NCI-H1105 (cell line): ENCODE measurements at places on chromosomes 13 and 19.

GRCh38 chr13:59766236-59766635, 397.5 kb downstream of the DIAPH3 start:
- no peak for DNase-seq

DNA sequence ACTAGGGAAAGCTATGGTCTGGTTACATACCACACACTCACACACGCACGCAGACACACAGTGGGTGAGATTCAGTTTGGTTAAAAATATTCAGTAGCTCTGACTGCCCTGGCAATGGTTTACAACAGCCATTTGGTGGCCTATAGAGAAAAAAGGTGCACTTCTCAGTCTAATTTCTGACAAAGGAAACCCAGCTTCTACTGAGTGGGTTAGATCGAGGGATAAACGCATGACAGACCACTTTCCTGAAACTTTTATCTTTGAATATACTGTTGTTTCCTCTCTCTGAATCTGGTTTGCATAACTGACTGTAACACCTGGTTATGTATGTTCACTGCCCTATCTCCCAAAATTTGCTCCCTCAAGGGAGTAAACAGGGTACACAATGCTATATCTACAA, 2.5 kb downstream of the LIG4 start:
- no peak for DNase-seq

DNA sequence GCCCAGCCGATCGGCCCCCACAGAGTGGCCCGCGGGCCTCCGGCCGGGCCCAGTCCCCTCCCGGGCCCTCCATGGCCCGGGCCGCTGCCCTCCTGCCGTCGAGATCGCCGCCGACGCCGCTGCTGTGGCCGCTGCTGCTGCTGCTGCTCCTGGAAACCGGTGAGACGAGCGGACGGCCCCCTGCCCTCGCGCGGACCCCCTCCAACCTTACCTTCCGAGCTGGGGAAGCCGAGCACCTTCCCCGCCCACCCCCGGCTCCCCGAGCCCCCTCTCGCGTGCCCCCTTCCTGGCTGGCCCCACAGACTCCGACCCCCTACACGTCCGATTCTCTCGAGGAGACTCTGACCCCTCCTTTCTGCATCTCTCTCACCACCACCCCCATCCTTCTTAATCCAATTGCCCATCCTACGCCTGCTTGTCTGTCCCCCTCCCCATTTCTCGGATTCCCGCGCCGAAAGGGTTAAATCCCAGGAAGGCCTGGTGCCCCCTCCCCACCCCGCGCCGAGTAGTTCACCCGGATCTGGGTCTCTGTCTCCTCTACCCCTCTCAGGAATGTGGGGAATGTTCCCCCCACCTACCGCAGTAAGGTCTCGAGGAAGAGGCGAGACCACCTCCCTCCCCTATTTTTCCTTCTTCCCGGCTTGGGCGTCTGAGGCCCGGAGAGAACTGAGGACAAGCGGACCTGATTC, 502 bp downstream of the NECTIN2 start:
- DNase-seq, result no peak

DNA sequence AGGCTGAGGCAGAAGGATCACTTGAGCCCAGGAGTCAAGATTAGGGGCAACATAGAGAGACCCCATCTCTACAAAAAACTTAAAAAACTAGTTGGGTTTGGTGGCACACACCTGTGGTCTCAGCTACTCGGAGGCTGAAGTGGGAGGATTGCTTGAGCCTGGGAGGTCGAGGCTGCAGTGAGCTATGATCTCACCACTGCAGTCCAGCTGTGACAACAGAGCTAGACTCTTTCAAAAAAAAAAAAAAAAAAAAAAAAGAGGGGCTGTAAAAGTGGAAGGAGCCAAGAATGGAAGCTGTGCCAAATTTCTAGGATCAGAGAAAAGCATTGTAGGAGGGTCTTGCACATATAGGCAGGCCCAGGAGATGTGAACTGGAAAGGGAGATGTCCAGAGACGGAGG, 9.6 kb downstream of the DNASE2 start:
- DNase-seq, result no peak

DNA sequence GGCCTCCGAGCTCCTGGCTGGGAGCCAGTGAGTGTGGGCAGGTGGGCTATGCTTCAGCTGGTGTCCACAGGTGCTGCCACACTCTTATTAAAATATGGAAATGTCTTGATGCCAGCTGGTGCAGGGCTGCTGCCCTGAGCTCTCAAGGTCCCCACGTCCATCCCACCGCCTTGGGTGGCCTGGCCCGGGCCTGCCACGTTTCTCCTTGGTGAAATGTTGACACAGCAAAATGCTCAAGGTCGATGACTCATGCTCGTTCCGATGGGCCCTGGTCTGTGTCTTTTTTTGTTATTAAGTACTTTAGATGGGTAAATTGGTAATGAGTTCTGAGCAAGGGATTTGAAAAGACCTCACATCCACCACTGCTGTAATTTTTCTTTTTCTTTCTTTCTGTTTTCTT, 524.7 kb downstream of the MYO16 start:
- no peak for DNase-seq

- DNase-seq, result no peak
Measured at GRCh38 chr19:21143428-21143827, 1.6 kb downstream of the ZNF431 start.

- DNase-seq, result no peak
Measured at GRCh38 chr13:52461265-52461664, 6.0 kb downstream of the CKAP2 start.

DNA sequence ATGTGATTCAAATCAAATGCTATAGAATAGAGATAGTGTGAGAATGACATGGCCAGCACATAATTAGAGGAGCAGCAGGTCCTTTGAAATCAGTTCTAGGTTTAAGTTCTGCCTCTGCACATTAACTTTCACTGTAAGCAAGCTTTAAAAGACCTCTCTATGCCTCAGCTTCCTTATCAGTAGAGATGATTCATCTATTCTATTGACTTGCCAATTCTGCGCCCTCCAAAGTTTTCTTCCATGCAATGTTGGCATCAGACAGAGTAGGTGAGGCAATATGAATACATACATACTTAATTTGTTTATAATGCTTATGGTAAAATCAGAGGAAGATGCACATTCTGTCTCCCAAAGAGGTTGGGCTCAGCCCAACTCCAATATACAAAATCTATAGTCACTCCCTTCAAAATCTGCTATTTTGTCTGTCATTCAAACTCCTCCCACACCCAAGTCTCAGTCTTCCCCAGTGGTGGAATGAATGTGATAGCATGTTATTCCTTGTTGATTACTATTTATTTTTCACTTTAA, 525.5 kb downstream of the RFC3 start:
- DNase-seq, result no peak

DNA sequence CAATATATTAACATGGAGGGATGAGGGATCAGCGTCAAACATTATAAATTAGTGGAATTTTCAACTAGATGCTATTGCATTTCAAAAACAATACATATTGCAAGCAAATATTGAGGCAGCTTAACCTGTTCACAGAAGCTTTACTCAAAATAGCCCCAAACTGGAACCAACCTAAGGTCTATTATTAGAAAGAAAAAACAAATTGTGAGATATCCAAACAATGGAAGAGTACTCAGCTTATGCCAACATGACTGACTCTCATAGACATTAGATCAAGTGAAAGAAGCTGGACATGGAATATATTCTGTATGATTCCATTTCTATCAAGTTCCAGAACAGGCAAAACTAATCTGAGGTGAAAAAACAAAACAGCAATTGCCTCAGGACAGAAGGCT, 27.6 kb upstream of the NEK3 start:
- DNase-seq, result no peak

- DNase-seq, result no peak
Measured at GRCh38 chr13:20544201-20544923, 18.7 kb upstream of the CRYL1 start.

GRCh38 chr13:77741597-77741972, 44.1 kb downstream of the SLAIN1 start:
- no peak for DNase-seq

DNA sequence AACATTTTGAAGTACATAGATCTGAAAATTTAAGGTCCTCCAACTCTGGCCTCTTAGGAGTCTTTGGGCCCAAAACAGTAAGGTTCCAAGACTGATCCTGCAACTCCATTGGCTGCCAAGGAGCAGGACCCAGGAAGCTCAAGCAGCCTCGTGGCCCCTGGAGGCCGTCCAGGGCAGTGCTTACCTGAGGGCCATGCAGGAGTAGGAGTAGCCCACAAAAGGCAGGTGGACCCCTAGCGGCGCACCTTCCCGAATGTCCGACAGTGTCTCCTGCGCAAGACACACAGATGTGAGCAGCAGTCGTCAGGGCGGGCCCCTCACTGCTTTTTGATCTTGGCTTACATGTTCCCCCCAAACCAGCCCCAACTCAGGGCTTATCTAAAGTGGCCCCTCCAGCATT, 5.7 kb upstream of the SIX5 start:
- DNase-seq, result no peak

- no peak for DNase-seq
Measured at GRCh38 chr19:29695765-29696564, 19.1 kb downstream of the C19orf12 start.

DNA sequence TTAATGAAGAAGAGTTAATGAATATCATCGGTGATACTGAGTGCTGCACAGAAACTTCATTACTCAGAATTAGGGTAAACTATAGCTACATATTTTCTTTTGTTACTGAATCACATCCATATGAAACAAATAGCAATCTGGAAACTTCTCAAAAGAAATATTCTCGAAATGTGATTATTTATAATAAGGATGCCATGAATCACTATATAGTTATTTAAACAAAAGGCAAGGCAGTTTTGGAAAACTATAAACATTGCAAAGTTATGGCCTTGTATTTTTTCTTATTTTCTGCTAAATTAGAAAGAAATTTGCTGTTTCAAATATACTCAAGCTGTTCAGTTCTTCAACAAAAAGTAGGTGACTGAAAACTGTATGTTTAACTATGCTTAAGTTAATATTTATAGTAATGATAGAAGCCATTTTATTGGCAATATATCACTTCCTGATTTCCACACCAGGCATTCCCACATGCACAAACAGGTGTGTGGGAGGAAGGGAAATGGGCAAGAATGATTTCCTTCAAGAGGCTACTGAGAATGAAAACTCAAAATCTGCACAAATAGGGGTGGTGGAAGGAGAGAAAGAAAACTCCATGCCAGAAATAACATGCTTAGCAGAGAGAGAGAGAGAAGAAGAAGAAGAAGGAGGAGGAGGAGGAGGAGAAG, 74.5 kb upstream of the FRY start:
- no peak for DNase-seq

GRCh38 chr19:27750391-27751043, 1462.4 kb downstream of the UQCRFS1 start:
- no peak for DNase-seq

DNA sequence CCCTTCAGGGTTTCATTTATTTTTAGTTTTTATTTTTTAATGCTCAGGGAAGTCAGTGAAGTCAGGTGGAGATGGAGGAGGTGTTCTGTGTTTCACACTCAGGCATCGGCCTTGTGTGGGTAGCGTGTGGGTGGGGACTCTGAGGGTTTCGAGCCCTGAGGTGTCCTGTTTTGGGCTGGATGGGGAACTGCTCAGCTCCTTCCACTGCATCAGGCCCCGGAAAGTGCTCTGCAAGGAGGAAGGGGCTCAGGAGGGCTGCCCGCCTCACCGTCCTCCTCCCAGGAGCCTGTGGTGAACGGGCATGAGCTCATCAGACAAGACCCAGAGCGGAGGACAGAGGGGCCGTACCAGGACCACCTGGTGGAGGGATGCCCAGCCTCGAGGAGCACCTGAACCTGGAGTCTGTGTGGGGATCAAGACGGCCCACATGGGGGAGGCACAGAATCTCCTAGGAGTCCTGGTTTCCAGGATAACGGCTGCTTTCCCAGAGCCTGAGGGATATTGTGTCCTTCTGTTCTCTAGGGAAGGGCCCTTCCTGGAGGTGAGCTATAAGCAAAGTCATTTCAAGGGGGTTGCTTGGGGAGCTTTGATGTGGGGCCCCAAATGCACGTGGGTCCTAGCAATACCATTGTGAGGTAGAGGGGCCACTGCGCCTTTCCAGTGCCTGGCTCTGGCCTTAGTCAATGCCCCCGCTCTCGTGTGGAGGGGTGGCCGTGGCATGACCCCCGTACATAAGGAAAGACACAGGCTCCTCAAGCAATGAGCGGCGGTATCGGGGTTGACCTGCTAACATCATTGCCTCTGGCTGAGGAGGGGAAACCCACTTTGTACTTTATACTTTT, 13.5 kb upstream of the GAS6 start:
- DNase-seq, result no peak

DNA sequence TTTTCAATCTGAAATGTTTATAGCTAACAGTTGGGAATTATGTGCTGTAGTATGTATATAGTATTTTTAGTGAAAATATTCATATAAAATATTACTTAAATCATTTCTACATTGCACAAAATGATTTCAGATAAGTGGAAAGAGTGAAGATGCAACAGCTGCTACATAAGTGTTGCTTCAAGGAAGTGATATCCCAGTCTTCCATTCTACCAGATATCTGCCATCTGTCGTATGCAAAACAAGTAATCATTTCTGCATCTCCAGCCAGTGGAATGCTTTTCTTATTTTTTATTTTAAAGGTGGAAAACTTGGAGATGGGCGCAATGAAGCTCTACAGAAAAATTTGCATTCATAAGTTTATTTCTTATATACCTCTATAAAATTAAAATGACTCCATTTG, 152.5 kb upstream of the MAB21L1 start:
- DNase-seq, result no peak

GRCh38 chr19:18574691-18575291, 3.1 kb downstream of the UBA52 start:
- no peak for DNase-seq

GRCh38 chr19:55240713-55241020, 12.1 kb upstream of the TMEM86B start:
- no peak for DNase-seq

DNA sequence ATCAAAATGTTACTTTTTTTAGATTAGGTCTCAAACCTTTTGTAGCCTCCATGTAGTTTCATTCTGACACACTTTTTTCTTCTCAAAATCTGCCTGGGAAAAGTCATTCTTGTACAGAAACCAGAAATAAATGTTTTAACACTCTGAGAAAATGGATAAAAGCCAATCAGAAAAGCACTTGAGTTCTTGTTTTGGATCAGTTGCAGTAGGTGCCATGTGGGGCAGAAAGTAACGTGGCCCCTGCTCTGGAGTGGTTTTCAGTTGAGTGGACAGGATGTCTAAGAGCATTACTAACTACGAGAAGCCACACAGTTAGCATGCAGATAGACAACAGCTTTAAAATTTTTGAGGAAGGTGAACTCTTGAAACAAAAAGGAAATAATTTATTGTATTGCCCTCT, 19.1 kb downstream of the GPR183 start:
- no peak for DNase-seq

GRCh38 chr13:74133657-74134201, 475 bp downstream of the KLF12 start:
- DNase-seq, result peak; percentile 67

DNA sequence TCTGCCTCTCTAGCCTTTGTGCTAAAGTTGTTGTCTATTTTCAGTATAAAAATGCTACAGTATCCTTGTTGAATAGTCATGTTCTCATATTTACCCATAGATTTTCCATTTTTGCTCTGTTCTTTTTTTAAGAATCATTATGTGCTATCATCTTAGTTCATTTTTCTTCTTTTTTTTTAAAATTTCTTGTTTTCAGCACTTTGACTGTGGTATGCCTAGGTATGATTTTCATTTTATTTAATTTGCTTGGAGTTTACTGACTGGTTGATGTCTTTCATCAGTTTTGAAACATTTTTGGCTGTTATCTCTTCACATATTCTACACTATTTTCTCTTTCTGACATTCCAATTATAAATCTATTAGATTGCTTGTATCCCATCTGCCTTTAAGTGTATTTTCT, 192.9 kb downstream of the PDS5B start:
- no peak for DNase-seq
